ENCODE measurements at places on chromosomes 2 and 18.

DNA sequence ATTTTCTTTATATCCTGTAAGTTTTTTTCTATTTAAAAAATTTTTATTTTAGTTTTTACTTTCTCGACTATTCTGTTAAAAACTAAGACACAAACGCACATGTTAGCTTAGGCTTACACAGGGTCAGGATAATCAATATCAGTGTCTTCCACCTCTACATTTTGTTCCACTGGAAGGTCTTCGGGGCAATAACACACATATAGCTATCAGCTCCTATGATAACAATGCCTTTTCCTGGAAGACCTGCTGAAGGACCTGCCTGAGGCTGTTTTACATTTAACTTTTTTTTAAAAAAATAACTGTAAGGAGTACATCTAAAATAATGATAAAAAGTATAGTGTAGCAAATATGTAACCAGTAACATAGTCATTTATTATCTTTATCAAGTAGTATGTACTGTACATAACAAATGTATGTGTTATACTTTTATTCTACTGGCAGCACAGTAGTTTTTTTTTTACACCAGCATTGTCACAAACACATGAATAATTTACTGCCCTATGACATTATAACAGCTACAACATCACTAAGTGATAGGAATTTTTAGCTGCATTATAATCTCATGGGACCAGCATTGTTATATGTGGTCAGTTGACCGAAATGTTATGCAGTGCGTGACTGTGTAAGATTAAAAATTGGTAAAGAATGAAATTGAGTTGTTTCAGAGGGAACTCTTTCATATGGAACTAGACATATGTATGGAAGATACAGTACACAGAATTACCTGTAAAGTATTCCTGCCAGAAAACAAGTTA, 37.9 kb downstream of the CCDC138 start:
- no peak for DNase-seq

GRCh38 chr2:216742411-216742810, 47.1 kb upstream of the IGFBP5 start:
- DNase-seq: no peak

DNA sequence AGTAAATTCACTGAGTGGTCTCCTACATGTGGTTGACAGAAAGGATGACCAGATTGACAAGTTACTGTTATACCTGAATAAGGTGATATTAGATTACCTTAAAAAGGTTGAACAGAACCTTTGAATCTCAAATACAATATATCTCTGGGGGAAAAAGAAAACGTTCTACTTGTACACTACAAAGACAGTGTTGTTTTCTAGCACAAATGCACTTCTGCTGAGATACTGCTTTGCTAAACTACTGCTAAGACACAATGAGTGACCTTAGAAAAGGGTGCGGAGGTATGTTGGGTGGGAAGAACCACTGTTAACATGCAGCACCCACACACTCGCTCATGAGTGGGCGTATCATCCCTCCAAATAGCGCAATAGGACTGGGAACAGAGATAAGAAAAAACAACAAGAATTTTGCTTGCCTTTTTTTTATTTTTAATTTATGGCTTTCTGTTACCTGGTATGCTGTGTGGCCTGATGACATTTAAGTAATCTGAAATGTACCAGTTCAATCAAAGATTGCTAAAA, 6.1 kb downstream of the BCL2 start:
- DNase-seq: no peak

- no peak for DNase-seq
Observed at GRCh38 chr2:164793529-164793928, 48.1 kb downstream of the COBLL1 start.

- no peak for DNase-seq
Observed at GRCh38 chr2:100189387-100189786, 47.0 kb upstream of the AFF3 start.

DNA sequence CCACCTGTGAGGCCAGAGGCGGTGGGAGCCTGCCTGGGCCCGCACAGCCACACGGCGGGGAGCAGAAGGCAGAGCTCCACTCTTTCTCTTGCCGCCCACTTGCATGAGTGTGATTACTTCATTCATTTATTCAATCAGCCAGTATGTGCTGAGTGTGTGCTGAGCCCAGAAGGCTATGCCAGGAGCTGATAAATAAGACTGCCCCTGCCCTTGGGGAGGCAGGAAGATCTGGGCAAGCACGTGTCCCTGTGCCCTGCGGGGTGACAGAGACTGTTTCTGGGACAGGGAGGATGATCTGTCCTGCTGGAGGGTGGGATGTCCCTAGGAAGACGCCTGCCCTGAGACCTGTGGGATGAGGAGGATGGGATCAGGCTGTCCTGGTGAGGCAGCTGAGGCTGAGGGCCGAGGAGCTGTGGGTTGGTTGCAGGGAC, 250.8 kb downstream of the DYSF start:
- no peak for DNase-seq

DNA sequence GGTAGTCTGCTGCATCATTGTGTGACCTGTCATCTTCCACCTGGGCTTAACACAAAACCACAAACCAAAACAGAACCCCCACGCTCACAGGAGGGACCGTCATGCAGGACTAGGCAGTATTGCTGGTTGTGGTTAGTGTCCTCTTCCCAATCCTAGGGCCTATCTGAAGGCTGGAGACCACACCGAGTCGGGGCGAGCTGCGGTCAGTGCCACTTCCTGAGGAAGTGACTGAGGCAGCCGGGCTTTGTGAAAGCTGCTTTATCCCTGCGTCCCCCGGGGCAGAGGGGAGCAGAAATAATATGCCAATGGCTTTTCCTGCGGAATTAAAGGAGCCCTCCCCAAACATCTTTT, 22.9 kb downstream of the ZNF532 start:
- peak; percentile 80 for DNase-seq

- DNase-seq: peak; percentile 48
Observed at GRCh38 chr2:168184681-168185513, 62.5 kb downstream of the STK39 start.

- DNase-seq: no peak
Observed at GRCh38 chr2:163888591-163888990, 152.8 kb upstream of the FIGN start.

DNA sequence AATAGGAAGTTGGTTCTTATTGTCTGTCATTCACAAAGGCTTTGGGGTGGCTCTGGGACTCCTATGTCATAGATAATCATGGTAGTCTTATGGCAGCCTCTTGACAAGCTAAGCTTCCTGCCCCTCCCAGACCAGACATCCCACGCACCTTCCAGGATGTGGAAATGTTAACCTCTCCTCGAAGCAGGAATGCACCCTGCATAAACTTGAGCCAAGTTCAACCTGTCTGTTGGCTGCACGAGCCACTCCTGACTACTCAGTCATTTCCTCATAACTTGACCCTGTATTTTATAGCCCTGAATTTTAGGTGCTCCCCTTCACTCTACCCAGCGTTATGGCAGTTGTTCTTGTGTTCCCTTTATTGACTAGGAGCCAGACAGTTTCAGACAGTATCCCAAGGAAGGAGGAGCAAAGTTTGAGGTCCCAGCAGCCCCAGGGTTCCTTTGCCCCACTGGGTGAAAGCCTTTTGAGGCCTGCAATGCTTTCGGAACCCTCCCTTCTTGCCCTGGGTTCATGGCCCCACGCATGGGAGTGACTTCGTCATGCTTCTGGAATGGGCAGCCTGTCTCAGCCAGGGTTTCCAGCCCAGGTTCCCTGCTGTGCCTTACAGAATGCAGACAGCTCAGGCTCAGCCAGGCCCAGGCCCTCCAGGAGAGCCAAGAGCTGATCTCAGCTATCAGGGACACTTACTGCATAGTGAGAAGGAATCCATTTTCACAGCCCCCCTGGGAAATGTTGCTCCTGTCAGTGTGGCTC, 15.6 kb upstream of the INO80C start:
- DNase-seq: no peak

GRCh38 chr2:6309415-6310255, 556.1 kb downstream of the CMPK2 start:
- no peak for DNase-seq

DNA sequence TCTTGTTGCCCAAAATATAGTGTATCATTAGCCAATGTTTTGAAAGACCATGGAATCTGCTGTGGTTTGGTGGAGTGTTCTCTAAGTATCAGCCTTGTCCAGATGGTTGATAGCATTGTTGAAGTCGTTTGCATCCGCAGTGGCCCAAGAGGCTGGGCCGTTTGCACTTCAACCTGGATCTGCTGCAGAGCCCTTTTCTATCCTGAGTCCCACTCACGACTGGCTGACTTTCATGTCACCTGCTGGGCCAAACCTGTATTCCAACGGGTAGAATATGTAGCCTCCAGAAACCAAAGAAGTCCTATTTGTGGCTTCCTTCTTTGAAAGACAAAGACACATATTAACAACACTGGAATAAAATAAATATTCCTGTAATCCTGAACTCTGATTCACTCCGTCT, 1154.1 kb downstream of the RPIA start:
- DNase-seq: no peak

DNA sequence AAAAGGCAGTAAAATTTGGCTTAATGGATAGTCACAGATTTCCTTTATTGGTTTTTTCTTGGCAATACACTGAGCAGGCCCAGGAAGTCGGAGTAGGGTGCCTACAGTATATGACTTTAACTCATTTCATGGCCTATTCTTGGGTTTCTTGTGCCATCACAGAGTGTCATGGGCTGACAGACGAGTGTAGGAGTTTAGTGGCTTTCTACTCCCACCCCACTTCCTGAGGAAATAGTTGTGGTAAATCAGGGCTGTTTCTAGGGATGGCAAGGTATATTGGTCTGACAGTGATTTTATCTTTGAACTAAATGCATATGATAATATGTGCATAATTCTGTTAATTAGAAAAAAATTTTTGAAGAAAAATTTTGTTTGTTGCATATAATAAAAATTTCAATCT, 100.1 kb downstream of the PLCL1 start:
- DNase-seq: no peak

- DNase-seq: no peak
Observed at GRCh38 chr2:231600619-231601355, 8.1 kb downstream of the TEX44 start.

- DNase-seq: no peak
Observed at GRCh38 chr2:170498619-170499018, 216.5 kb upstream of the SP5 start.

GRCh38 chr2:221708902-221709301, 136.8 kb upstream of the EPHA4 start:
- no peak for DNase-seq

DNA sequence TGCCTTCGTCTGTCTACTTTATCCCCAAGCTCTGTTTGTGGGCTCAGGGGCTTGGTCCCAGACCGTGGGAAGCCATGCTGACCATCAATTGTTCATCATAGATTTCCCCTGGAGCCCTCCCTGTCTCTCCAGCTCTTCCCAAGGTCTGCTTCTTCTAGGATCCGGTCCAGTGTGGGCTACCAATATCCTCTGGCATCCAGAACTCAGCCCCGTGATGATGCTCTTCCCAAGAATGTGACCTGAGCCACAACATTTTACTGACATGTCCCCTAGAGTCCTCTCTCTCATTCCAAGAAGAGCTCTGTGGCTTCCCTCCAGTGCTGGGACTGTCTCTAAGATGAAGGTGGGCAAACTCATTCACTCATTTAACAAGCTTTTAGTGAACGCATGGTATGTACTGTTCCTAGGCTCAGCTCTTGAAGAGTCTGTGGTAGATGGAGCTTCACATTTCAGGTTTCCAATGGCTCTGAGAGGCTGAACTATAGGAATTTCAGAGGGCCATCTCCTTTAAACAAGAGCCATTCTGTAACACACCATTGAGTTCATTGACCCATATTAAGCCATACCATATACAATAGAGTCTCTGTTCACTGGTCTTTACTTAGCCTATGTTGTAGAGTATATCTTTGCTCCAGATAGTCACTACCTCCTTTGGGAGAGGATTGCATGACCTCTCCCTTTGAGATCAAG, 142.0 kb upstream of the APCDD1 start:
- DNase-seq: no peak

DNA sequence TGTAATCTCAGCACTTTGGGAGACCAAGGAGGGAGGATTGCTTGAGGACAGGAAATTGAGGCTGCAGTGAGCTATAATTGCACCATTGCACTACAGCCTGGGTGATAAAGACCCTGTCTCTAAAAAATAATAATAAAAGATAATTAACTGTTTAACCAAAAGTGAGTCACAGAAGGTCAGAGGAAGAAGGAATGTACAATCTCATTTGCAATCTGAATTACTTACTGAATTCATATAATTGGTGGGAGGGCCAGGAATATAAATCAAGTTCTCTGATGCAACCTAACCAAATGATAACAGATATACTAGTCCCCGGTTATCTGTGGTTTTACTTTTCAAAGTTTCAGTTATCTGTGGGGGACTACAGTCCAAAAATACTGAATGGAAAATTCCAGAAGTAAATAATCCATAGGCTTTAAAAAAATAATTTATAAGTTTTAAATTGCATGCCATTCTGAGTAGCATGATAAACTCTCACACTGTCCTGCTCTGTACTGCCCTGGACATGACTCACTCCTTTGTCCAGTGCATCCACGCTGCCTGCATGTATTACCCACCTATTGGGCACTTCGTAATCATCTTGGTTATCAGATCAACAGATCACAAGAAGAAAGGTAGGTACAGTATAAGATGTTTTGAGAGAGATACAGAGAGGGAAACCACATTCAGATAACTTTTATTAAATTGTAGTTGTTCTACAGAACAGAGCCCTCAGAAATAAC, 12.8 kb upstream of the MATN3 start:
- no peak for DNase-seq

GRCh38 chr2:44494006-44494405, 132.3 kb downstream of the CAMKMT start:
- no peak for DNase-seq

DNA sequence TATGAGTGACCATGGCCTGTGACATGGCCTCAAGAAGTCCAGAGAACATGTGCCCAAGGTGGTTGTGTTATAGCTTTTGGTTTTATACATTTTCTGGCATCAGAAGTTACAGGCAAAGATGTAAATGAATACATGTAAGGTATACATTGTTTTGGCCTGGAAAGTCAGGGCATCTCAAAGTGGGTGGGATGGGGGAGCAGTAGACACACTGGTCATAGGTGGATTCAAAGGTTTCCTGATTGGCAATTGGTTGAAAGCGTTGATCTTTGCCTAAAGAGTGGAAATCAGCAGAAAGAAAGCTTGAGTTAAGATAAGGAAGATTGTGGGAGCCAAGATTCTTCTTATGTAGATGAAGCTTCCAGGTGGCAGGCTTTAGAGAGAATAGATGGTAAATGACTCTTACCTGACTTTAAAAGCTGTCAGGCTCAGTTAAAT, 62.1 kb upstream of the DYNAP start:
- no peak for DNase-seq

- DNase-seq: no peak
Observed at GRCh38 chr2:9702604-9703084, 71.8 kb upstream of the YWHAQ start.

GRCh38 chr18:57146956-57147636, at the start of gene BOD1L2:
Gene BOD1L2 (plus strand): TSS chr18:57147087. CDS start chr18:57147313, 226 bp downstream.
- no peak for DNase-seq

- no peak for DNase-seq
Observed at GRCh38 chr2:76280686-76281085, 570.0 kb upstream of the GCFC2 start.

All from common myeloid progenitor, CD34-positive (primary cell).